ENCODE measurements at places on chromosomes 11 and 22.

DNA sequence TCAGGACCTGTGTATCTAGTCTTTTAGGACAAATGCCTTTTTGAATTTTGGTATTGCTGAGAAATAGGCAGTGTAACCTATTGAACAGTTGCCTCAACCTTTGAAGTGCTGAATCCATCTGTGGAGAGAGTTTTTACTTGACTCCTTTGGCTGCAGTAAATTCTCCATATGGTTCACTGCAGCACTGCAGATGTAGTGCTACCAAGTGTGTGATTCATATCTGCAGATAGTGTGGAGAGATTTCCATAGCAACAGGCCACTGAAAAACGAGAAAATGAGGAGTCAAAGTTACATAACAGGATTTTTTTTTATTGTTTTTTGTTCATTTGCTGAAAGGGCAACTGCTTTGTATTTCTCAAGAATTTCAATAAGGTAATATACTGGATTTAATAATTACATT is 356.1 kb downstream of the RAB38 start:
- no peak for DNase-seq

DNA sequence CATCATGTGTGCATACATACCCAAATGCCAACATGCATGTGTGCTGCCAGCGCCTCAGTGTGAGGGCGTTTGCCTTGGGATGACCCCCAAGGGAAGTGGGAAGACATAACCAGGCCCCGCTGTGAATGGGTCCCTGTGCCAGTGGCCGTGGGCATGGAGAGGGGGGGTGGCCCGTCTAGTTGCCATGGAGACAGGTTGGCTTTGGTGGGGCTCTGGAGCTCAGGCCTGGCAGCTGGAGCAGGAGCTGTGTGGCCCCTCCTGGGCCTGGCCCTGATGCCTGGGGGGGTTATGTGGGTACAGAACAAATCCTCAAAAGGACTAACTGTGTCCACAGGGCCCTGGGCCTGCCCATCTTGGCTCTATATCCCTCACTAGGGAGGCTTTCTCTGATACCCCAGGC is 8.0 kb downstream of the SYT7 start:
- DNase-seq, result no peak

GRCh38 chr11:64120951-64121569 is 44.9 kb downstream of the MACROD1 start:
- no peak for DNase-seq

DNA sequence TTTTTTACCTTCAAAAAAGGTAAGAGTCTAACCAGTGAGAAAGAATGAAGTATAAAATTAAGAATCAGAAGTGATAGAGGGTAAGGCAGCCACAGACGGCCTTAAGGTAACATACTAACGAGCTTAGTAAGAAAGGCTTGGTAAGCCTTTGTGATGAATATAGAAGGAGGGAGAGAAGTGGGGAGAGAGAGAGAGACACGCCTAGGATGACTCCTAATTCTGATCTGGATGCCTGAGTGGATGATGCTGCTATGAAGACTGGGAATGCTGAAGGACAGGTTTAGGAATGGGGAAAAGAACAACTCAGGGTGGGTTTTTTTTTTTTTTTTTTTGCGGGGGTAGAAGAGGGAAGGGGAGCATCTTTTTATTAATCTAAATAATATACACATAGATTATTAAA is 4.8 kb downstream of the FBXO3 start:
- DNase-seq, result no peak

GRCh38 chr11:36328966-36329673 is 33.0 kb downstream of the PRR5L start:
- DNase-seq, result no peak
